ENCODE measurements at places on chromosomes 3 and 15.
A peak's percentile ranks its signal among the peaks of the same experiment; 100 is the strongest.

GRCh38 chr15:74375303-74375693, 7.9 kb upstream of the CYP11A1 start:
- H3K36me3 ChIP-seq = peaks cover 7% of the 10 kb centered on the region
- peak; percentile 73 for DNase-seq
- H3K27ac ChIP-seq = no peak overlapping the region

- peaks cover 12% of the 10 kb centered on the region for H3K36me3 ChIP-seq
- no peak overlapping the region for H3K27ac ChIP-seq
- H3K27me3 ChIP-seq = no peaks in the 10 kb centered on the region
- H3K4me1 ChIP-seq = peaks cover 47% of the 10 kb centered on the region
- H3K4me3 ChIP-seq = no peak overlapping the region
Measured at GRCh38 chr3:152190636-152191183, 78.0 kb upstream of the MBNL1 start.

- no peaks in the 10 kb centered on the region for H3K4me1 ChIP-seq
- H3K27ac ChIP-seq = no peak overlapping the region
- no peaks in the 10 kb centered on the region for H3K27me3 ChIP-seq
- H3K36me3 ChIP-seq = peaks cover 1% of the 10 kb centered on the region
Measured at GRCh38 chr3:179000659-179001058, 71.0 kb downstream of the ZMAT3 start.

DNA sequence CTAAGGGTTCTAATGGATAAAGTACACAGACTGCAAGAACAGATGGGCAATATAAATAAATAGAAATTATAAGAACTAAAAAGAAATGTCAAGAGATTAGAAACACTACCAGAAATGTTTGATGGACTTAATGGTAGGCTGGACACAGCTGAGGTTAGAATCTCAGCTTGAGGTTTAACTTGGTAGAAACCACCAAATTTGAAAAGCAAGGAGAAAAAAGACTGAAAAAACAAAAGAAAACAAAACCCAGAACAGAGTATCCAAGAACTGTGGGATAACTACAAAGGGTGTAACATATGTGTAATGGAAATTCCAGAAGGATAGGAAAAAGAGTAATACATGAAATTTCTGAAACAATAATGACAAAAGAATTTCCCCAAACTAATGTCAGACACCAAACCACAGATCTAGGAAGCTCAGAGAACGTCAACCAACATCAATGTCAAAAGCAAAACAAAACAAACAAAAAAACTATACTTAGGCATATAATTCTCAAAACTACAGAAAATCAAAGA, 35.0 kb downstream of the RFX7 start:
- peak overlapping the region; percentile 60 for H3K4me3 ChIP-seq
- no peaks in the 10 kb centered on the region for H3K27me3 ChIP-seq
- no peak for DNase-seq
- H3K36me3 ChIP-seq = peaks cover 6% of the 10 kb centered on the region
- H3K4me1 ChIP-seq = peaks cover 83% of the 10 kb centered on the region

- DNase-seq = no peak
- H3K27ac ChIP-seq = no peak overlapping the region
- H3K4me1 ChIP-seq = no peaks in the 10 kb centered on the region
- no peak overlapping the region for H3K4me3 ChIP-seq
Measured at GRCh38 chr3:36193448-36193847, 186.9 kb upstream of the STAC start.

- no peaks in the 10 kb centered on the region for H3K36me3 ChIP-seq
- no peak for DNase-seq
- H3K4me3 ChIP-seq = no peak overlapping the region
- H3K27ac ChIP-seq = no peak overlapping the region
- H3K27me3 ChIP-seq = peaks cover 80% of the 10 kb centered on the region
- H3K4me1 ChIP-seq = peaks cover 5% of the 10 kb centered on the region
Measured at GRCh38 chr15:66865622-66866611, 163.9 kb downstream of the SMAD6 start.

DNA sequence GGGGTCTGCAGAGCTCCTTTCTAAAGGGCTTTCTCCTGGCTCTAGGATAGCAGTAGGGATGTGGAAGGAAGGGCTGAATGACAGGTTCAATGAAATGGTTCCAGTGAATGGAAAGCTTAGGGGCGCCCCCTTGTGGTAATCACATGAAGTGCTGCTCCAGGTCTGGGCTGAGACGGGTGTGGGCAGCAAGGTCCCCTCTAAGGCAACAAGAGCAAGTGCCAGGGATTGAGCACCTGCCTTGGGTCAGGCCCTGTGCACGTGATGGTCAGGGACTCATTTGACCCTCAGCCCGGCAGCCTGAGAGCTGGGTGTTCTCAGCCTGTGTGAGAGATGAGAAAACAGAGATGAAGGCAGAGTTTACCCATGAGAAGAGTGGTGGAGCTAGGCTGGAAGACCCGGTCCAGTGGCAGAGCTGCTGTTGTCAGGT, 12.1 kb upstream of the CX3CR1 start:
- H3K4me1 ChIP-seq = peaks cover 14% of the 10 kb centered on the region
- no peak overlapping the region for H3K4me3 ChIP-seq
- H3K27ac ChIP-seq = peak overlapping the region; percentile 29

GRCh38 chr15:45087513-45087912, 26.5 kb downstream of the DUOX2 start:
- peaks cover 77% of the 10 kb centered on the region for H3K27me3 ChIP-seq
- no peaks in the 10 kb centered on the region for H3K4me1 ChIP-seq
- H3K4me3 ChIP-seq = no peak overlapping the region

GRCh38 chr3:53707222-53707621, 139.0 kb downstream of the CHDH start:
- peaks cover 5% of the 10 kb centered on the region for H3K4me1 ChIP-seq
- no peak for DNase-seq
- no peaks in the 10 kb centered on the region for H3K36me3 ChIP-seq
- H3K27ac ChIP-seq = no peak overlapping the region
- no peaks in the 10 kb centered on the region for H3K27me3 ChIP-seq
- H3K4me3 ChIP-seq = no peak overlapping the region

DNA sequence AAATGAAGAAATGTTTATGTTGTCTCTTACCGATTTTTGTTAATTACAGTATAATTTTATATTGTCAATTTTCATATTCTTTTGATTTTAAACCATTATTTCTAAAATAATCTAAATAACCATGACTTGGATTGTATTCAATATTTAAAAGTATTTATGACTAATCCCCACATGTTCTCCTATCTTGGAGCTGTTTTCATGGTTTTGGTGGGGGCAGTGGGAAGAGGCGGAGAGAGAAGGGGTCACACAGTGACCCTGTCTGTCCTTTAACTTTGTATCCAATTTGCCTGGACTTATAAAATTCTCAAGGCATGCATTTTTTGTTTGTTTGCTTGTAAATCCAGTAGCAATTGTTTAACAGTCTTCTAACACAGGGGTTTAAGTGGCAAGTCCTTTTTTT, 407.4 kb downstream of the NTRK3 start:
- H3K27ac ChIP-seq = no peak overlapping the region
- H3K36me3 ChIP-seq = no peaks in the 10 kb centered on the region
- no peak overlapping the region for H3K4me3 ChIP-seq
- no peaks in the 10 kb centered on the region for H3K4me1 ChIP-seq
- H3K27me3 ChIP-seq = no peaks in the 10 kb centered on the region

- DNase-seq = no peak
- H3K27ac ChIP-seq = peak overlapping the region; percentile 7
- no peaks in the 10 kb centered on the region for H3K27me3 ChIP-seq
- H3K4me1 ChIP-seq = peaks cover 85% of the 10 kb centered on the region
- peaks cover 24% of the 10 kb centered on the region for H3K36me3 ChIP-seq
Measured at GRCh38 chr3:12970684-12971083, 102.5 kb downstream of the IQSEC1 start.

DNA sequence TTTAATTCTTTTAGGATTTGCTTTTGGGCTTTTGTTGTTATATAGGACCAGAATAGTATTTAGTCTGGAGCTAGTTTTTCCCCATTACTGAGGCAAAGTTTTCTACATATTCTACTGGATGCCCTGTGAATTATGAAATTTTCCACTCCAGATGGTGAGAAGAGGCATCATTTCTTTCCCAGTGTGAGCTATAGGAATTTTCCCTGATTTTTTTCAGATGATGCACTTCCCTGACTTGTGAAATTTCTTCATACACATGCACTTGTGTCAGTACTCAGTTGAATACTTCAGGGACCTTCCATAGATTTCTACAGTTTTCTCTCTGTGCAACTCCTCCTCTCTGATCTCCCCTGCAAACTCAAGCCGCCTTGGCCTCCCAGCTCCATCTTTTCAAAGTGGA, 73.7 kb upstream of the SLCO2A1 start:
- no peak for DNase-seq
- H3K4me3 ChIP-seq = no peak overlapping the region

DNA sequence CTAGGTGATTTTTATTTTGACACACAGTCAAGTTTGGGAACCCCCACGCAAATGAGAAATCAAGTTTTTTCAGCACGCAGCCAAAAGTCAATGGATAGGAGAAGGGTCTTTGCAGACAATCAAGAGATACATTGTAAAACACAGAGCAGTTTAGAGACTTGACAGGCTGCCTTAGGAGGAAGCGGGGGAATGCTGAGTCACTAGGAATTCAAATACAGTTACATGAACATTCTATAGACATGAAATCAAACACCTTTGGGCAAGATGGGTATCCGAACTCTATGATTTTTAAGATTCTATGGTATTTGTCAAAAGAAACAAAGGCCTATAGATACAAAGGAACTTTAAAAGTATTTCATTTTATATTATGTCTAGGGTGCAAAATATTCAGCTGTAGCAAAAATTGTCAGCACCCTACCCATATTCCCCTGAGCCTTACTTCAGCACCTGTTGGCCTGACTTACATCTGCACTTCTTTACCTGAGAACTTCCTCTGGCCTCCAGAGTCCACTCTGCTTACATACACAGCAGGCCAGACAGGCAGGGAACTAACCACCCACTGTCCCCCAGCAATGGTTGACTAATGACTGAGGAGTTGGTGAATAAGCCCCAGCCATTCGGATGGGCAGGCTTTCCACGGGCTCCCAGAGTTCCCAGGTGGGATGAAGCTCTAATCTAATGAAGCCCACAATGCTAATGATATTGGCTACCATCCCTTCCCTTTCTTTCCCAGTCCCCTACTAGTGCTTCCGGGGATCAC, 289.3 kb upstream of the RORA start:
- H3K4me1 ChIP-seq = no peaks in the 10 kb centered on the region
- no peak for DNase-seq
- no peak overlapping the region for H3K4me3 ChIP-seq
- H3K27me3 ChIP-seq = peaks cover 41% of the 10 kb centered on the region

DNA sequence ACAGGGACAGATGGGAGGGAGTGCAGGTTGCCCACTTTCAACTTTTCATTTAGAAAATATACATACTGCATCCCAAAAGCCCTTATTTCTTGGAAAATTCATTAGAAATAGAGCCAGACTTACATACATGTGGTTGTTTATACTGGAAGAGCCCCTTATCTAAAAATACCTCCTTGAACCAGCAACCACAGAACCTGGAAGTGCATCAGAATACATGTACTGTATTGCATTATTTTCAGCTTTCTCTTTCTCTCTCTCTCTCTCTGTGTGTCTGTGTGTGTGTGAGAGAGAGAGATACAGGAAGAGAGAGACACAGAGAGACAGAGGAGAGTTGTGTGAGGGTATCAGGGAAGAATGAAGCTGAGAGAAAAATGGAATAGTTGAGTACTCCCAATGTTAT, 29.5 kb upstream of the LSAMP start:
- no peaks in the 10 kb centered on the region for H3K4me1 ChIP-seq

DNA sequence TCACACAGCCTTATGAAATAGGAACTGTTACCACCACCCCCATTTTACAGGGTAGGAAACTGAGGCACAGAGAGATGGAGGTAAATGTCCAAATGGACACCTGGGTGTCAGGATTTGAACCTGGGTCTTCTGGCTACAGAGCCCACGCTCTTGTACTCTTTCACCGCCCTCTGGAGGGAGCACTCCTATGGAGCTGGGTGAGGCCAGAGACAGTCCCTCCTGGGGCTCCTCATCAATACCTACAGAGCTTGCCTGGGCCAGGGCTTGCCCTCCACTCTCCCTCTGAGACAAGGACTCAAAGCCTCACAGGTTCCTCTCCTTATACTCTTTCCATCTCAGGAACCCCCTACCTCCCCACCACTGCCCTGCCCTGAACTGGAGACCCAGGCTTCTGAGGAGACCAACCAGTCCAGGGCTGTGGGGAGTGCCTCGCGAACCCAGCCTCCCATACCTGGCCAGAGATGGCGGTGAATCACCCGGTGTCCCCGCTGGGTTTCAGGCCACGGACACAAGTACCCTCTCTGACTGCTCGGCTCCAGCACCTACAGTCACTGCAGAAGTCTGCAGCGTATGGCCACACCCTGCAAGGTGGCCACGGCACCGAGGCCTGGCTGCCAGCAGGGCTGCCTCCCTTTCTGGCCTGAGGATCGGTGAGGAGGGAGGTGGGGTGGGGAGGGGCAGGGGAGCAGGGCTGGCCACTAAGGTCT, 22.1 kb upstream of the ATP2B2 start:
- no peaks in the 10 kb centered on the region for H3K36me3 ChIP-seq
- DNase-seq = no peak
- H3K27ac ChIP-seq = no peak overlapping the region
- H3K4me1 ChIP-seq = no peaks in the 10 kb centered on the region
- peaks cover 50% of the 10 kb centered on the region for H3K27me3 ChIP-seq

DNA sequence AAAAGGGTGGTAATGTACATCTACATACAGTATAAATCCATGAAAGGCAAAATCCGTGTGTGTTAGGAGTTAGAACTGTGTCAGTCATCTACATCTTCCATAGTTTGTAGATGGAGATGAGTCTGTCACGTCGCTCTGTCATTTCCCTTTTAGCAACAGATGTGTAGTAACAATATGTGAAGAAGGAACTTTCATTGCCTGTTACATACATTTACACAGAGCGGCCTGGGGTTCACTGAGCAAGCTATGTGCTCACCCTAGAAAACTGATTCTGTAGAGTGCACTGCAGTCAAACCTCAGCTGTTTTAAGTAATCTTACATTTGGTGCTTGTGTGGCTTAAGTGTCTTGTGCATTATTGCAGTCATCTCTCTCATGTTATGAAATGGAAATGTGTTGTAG, 41.6 kb upstream of the AP3B2 start:
- peak overlapping the region; percentile 91 for H3K27ac ChIP-seq
- H3K4me3 ChIP-seq = peak overlapping the region; percentile 88
- no peak for DNase-seq
- no peaks in the 10 kb centered on the region for H3K27me3 ChIP-seq
- H3K4me1 ChIP-seq = peaks cover 44% of the 10 kb centered on the region

- no peak overlapping the region for H3K27ac ChIP-seq
- H3K4me3 ChIP-seq = no peak overlapping the region
- H3K36me3 ChIP-seq = peaks cover 2% of the 10 kb centered on the region
- no peak for DNase-seq
- H3K4me1 ChIP-seq = no peaks in the 10 kb centered on the region
- H3K27me3 ChIP-seq = no peaks in the 10 kb centered on the region
Measured at GRCh38 chr3:76065964-76066363, 280.6 kb upstream of the ZNF717 start.

Data from central memory CD8-positive, alpha-beta T cell (primary cell).